ENCODE measurements at places on chromosomes 12 and 14. TPM values are rescaled to one million over a fixed set of nuclear protein-coding genes. Genes with fewer than 3 reads are reported as not detected.
A peak's percentile ranks its signal among the peaks of the same experiment; 100 is the strongest.

ISCU gene
- total RNA-seq: 313 TPM

ALX1 gene
- total RNA-seq: not detected

PUS1 gene
- 7.2 TPM for total RNA-seq

UNC79 gene
- total RNA-seq: 0.17 TPM

TAS2R42 gene
- total RNA-seq: not detected

TMEM132D gene
- not detected for total RNA-seq

DNA sequence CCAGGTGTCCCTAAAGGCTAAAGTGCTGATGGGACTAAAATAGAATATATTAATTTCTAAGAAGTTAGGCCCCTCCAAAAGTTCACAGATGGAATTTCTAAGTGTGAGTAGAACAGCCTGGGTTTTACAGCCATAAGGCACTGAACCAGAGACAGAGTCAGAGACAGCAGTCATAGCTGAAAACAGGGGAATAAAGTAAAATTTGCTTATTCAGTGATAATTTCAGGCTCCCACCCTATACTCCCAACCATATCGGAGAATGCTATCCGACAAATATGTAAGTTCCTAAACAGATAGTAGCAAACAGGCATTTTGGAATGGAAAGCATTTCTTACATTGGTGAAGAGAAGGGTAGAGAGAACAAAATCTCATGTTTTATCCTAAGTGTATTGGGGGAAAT, 45.3 kb downstream of the NAA25 start:
- H3K4me1 ChIP-seq: no peaks in the 10 kb centered on the region
- H3K27ac ChIP-seq: no peak overlapping the region
- H3K4me3 ChIP-seq: no peak overlapping the region
- H3K27me3 ChIP-seq: no peaks in the 10 kb centered on the region
- no peak for DNase-seq

GRCh38 chr14:33945210-33946088, 5.4 kb downstream of the EGLN3 start:
- no peaks in the 10 kb centered on the region for H3K36me3 ChIP-seq
- DNase-seq: no peak
- no peaks in the 10 kb centered on the region for H3K4me1 ChIP-seq
- H3K27me3 ChIP-seq: peaks cover 15% of the 10 kb centered on the region
- H3K27ac ChIP-seq: no peak overlapping the region

- no peaks in the 10 kb centered on the region for H3K27me3 ChIP-seq
- H3K27ac ChIP-seq: no peak overlapping the region
- no peaks in the 10 kb centered on the region for H3K36me3 ChIP-seq
- DNase-seq: no peak
Measured at GRCh38 chr12:47158792-47159191, 79.0 kb upstream of the AMIGO2 start.

- DNase-seq: no peak
- no peaks in the 10 kb centered on the region for H3K4me1 ChIP-seq
- H3K27me3 ChIP-seq: peaks cover 33% of the 10 kb centered on the region
- H3K36me3 ChIP-seq: no peaks in the 10 kb centered on the region
- H3K27ac ChIP-seq: no peak overlapping the region
Measured at GRCh38 chr12:50049254-50050118, 7.9 kb upstream of the ASIC1 start.

DNA sequence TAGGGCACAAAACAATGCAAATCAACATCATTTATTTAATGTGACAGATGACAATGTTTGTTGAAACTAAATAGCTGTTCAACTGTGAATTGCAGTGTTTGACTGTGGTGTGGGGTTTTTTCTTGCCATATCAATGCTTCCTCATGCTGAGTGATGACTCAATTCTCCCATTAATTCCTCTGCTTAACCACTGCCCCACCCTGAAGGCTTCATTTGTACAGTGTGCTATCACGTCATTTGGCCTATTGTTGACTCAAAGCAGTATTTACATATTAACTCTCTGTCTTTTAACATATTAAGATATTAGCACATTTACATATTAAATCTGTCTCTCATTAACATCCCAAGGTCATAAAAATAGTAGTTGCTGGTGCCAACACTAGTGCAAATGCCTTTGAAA, 164.8 kb upstream of the NRXN3 start:
- no peaks in the 10 kb centered on the region for H3K27me3 ChIP-seq
- H3K36me3 ChIP-seq: no peaks in the 10 kb centered on the region
- no peak for DNase-seq
- H3K27ac ChIP-seq: no peak overlapping the region

- H3K4me3 ChIP-seq: peak overlapping the region; percentile 67
- peak overlapping the region; percentile 98 for H3K27ac ChIP-seq
- H3K36me3 ChIP-seq: peaks cover 8% of the 10 kb centered on the region
- H3K4me1 ChIP-seq: peaks cover 23% of the 10 kb centered on the region
- H3K27me3 ChIP-seq: no peaks in the 10 kb centered on the region
Measured at GRCh38 chr12:49264466-49264872, 413 bp upstream of the TUBA1C start.

DNA sequence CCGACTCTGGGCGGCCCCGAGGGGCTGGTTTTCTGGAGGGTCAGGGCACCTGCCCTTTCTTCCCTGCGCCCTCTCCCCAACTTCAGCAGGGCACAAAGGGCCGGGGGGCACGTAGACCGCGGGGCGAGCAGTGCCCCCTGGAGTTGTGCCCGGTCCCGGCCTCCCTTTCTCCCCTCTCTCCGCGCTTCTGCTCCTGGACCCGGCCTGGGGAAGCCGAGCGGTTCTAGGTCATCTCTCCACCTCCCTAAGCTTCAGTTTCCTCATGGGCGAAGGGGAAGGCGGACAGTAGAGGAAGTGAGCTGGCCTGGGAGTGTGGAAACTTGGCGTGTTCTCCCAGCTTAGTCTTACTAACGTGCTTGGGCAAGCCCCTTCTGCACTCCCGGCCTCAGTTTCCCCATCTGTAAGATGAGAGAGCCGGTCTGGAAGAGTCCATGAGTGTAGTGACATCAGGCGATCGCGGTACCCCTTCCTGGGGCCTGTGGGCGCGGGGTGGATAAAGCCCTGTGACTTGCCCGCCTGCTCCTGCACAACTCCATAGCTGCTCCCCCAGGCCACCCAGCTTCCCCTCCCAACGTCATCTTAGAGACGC, 158.6 kb upstream of the PARP11 start:
- H3K27ac ChIP-seq: no peak overlapping the region
- DNase-seq: peak; percentile 62
- H3K36me3 ChIP-seq: no peaks in the 10 kb centered on the region
- H3K27me3 ChIP-seq: no peaks in the 10 kb centered on the region

DNA sequence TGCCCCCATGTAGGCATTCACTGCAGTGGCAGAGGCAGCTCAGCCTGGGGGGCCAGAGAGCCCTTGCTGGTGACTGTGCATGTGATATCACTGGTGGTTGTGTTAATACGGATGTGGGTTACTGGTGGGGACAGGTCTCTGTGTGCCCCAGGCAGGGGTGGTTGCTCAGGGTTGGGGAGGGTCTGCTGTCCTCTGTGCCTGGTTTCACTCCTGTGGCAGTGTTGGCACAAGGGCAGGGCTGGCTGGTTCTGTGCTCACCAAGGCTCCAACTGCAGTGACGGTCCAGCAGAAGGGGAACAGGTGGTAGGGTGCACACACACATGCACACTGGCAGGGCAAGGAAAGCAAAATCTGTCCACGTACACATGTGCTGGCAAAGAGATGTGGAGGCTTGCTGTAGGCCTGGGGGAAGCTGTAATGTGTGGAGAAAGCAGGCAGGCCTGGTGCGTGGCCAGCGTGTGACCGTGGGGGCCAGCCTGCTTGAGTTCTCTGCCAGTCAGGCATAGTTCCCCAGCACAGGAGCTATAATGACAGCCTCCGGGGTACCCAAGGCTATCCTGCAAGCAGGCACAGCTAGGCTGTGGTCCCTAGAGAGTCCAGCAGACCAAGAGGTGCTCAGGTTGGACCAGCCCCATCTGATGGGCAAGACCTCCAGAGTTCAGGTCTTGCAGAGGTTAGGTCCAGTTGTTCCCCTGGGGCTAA, 254.6 kb downstream of the FBXL14 start:
- H3K36me3 ChIP-seq: no peaks in the 10 kb centered on the region
- H3K4me1 ChIP-seq: no peaks in the 10 kb centered on the region
- H3K4me3 ChIP-seq: no peak overlapping the region
- DNase-seq: no peak
- no peaks in the 10 kb centered on the region for H3K27me3 ChIP-seq
- H3K27ac ChIP-seq: no peak overlapping the region

GRCh38 chr14:40485688-40486087, 1053.5 kb upstream of the FBXO33 start:
- H3K4me1 ChIP-seq: no peaks in the 10 kb centered on the region
- H3K36me3 ChIP-seq: no peaks in the 10 kb centered on the region
- no peak overlapping the region for H3K4me3 ChIP-seq
- no peak for DNase-seq

DNA sequence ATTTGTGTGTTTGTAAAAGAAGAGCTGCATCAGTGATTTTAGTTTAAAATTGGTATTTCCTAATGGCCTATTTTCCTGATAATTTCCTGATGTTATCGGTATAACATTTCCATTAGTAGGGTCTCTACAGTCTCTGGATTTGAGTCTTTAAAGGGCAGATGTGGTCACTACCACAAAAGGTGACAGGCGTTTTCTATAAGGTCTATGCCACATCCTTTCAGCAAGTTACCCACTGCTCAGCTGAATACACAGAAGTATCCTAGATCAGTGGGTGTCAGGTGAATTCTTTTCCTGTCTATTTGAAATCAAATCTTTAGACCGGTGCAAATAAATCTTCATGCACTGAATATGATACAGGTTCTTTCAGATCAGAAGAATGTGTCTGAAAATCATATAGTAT, 90.2 kb downstream of the LIN7A start:
- no peaks in the 10 kb centered on the region for H3K27me3 ChIP-seq
- H3K27ac ChIP-seq: no peak overlapping the region
- H3K4me1 ChIP-seq: no peaks in the 10 kb centered on the region
- H3K4me3 ChIP-seq: no peak overlapping the region
- no peaks in the 10 kb centered on the region for H3K36me3 ChIP-seq

DNA sequence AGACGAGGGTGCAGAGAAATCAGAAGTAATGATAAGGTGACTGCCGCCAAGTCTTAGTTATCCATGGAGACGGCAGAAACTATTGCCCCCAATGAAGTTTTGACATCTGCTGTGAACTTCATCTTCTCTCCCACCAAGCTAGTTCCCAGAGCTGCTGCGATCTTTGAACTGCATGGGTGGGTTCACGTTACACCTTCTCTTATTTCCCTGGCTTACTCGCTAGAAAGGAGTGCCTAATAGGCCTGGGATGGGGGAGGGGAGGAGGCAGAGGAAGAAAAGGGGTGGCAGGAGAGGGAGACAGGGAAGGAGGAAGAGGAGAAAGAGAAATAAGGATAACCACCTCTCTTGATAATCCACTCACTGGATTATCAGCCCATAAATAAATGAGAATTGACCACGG, 157.1 kb downstream of the NTF3 start:
- H3K4me3 ChIP-seq: no peak overlapping the region
- H3K27me3 ChIP-seq: no peaks in the 10 kb centered on the region
- no peak overlapping the region for H3K27ac ChIP-seq
- H3K4me1 ChIP-seq: peaks cover 3% of the 10 kb centered on the region
- H3K36me3 ChIP-seq: no peaks in the 10 kb centered on the region
- no peak for DNase-seq

DNA sequence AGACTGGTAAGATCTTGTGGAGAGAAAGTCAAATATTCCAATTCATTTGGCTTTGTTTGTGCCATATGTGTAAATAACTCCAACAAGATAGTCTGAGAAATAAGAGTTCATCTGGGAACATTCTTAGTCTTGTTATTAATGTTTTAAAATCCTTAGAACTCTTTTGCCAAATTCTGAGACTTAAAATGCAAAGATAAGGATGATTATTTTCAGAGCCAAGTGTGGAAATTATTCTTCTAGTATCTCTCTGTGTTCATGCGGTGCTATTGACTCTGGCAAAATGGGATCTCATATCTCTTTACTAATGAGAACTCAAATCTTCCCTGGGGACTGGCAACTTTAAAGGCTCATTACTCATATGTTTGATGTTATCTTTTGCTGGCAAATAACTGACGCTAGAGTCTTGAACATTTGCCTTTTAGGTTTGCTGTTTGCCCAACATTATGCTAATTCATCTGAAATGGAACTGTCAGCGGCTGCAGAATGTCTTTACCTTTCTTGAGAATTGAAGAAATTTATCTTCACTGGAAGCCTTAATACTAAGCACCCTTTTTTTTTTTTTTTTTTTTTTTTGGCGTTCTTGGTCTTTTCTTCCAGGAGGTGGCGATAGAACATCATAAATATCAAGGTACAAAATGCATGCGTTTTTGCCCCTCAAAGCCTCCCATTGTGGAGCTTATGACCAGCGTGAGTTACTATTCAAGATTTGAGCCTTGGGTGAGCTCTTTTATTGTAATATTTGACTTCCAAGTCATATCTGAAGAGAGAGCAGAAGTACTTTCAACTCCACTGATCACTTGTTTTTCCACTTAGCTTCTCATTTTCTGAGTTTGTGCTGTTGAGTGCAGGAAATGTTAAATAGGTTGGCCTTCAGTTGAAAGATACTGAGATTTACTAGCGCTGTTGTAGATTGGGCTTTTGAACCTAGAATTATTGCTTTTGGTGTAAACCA, 86.5 kb downstream of the CAND1 start:
- H3K27me3 ChIP-seq: no peaks in the 10 kb centered on the region
- no peaks in the 10 kb centered on the region for H3K36me3 ChIP-seq
- no peak overlapping the region for H3K4me3 ChIP-seq

GRCh38 chr12:120639771-120640721, at the start of gene CABP1:
Gene CABP1 (plus strand): TSS chr12:120640626. CDS start chr12:120640686, 60 bp downstream.
- no peak for DNase-seq
- no peak within 1 kb of the TSS for H3K4me3 ChIP-seq
- H3K4me1 ChIP-seq: no peaks in the 10 kb centered on the region

DNA sequence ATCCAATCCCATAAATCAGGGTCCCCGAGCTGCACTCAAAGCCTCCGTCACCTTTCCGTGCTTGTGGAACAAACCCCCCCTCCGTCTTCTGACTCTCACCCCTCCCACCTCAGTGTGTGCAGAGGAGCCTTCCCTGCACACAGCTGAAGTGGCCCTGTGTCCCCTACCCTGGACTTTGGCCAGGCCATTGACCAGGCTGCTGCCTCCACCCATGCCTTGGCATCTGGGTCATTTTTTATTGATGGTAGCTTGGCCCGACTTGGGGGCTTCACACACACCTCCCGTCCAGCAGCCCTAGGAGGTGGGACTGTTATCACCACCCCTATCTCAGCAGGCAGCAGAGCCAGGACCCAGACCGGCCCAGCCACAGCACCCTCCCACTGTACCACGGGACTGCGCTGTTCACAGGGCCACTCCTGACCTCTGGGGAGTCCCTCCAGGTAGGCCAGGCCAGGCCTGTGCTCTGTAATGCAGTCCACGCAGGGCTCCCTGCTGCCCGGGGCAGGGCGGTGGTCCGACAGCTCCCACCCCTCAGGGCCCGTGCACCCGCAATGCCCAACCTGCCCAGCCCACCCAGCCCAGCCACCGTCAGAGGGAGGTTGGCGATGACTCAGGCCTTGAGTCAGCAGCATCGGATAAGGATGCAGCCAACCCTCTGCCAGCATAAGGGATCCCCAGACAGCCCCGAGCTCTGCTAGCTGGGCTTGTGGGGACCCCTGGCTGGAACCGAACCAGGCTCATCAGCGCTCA, 9.2 kb upstream of the INF2 start:
- no peaks in the 10 kb centered on the region for H3K36me3 ChIP-seq
- H3K4me1 ChIP-seq: peaks cover 40% of the 10 kb centered on the region
- no peak overlapping the region for H3K4me3 ChIP-seq
- H3K27me3 ChIP-seq: no peaks in the 10 kb centered on the region

- H3K4me3 ChIP-seq: no peak overlapping the region
- H3K4me1 ChIP-seq: no peaks in the 10 kb centered on the region
- no peak for DNase-seq
- H3K27ac ChIP-seq: no peak overlapping the region
- H3K36me3 ChIP-seq: no peaks in the 10 kb centered on the region
Measured at GRCh38 chr14:103820908-103821307, 26.5 kb downstream of the PPP1R13B start.

- peak overlapping the region; percentile 48 for H3K4me3 ChIP-seq
- H3K27ac ChIP-seq: peak overlapping the region; percentile 77
- peak; percentile 79 for DNase-seq
- peaks cover 5% of the 10 kb centered on the region for H3K36me3 ChIP-seq
Measured at GRCh38 chr12:114668151-114668885, 15.7 kb downstream of the TBX3 start.
